ENCODE measurements at places on chromosomes 2 and 18. TPM values are rescaled to one million over a fixed set of nuclear protein-coding genes. Genes with fewer than 3 reads are reported as not detected.
A peak's percentile ranks its signal among the peaks of the same experiment; 100 is the strongest.

DSG4 gene
- total RNA-seq = not detected

ABCG8 gene
- total RNA-seq = not detected

TUBA4B gene
- not detected for total RNA-seq

CRYGC gene
- total RNA-seq = not detected

GDF7 gene
- total RNA-seq = 0.10 TPM

SERPINB2 gene
- total RNA-seq = not detected

REL gene
- 8.6 TPM for total RNA-seq

POTEI gene
- not detected for total RNA-seq

DNA sequence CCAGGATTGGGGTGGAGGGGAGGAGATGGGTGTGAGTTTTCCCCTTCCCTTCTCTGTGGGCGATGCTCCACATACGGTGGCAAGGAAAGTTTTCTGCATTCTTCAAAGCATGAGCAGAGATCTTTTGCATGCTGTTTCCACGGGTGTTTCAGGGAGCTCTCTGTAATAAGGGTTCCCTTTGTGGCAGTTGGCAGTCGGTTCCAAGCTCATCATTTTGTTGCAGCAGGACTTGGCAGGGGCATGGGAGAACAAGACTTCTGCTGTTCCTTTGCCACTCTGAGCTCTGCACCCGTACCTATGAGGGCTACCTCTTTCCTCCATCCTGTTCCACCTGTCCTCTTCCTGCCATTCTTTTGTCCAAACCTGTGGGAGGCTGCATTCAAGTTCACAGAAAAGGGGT is 71.3 kb upstream of the SPRED2 start:
- DNase-seq = no peak

DNA sequence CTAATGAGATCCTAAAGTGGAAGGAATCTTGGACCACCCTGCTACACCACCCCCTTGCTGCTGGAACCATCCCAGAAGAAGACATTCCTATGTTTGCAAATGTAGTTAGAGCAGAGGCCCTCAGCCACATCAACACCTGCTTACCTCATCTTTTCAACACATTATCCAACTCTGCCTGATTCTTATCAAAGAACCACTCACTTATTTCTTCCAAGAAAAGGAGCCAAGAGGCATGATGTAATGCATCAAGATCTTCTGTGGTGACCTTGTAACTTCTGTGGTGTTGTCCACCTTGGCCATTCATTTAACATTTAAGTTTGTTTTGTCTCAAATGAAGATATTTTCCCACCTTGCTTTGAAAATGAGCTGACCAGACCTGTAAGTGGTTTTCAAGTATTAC is 338.1 kb downstream of the CTNNA2 start:
- no peak for DNase-seq

GRCh38 chr2:231549446-231550239 is 19.4 kb upstream of the NMUR1 start:
- no peak for DNase-seq

- DNase-seq = no peak
Measured at GRCh38 chr18:26438980-26439379, 109.4 kb downstream of the KCTD1 start.

DNA sequence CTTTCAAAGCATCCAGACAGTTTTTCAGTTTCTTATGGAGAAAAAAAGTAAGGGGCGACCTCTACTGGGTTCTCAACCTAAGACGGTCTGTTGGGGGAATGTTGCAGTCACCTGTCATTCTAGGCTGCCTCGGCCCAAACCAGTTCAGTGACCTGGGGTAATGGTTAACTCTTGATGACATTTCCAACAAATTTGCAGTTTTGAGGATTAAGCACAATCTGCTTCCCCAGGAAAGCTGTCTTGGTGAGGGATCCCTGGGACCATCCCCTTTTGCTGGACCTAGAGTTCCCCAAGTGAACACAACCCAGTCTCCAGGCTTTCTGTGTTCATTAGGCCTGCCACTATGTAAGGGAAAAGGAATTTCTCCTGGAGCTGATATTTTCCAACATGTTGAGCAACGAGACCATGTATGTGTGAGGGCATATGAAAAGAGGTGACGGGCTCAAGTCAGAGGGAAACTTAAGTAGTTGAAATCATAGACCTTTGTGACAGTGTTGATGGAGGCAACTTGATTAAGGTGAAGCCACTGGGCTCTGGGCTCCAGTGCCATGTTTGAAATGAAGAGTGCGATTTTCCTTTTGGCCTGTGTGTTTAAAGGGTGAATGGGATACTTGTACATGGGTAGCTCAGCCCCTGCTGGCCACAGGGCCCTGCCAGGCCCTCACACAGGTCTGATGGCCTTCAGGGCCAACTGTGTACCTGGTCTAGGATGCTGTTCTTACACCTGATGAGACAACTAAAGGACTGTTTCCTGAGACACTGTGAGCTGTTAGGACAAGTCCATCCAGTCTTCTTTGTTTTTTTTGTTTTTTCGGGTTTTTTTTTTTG is 27.0 kb downstream of the FOSL2 start:
- DNase-seq = no peak

- no peak for DNase-seq
Measured at GRCh38 chr2:132489150-132489549, 72.5 kb downstream of the GPR39 start.

GRCh38 chr2:234764372-234764771 is 187.4 kb upstream of the SH3BP4 start:
- DNase-seq = no peak

GRCh38 chr2:233381638-233381995 is 27.3 kb downstream of the DGKD start:
- no peak for DNase-seq

DNA sequence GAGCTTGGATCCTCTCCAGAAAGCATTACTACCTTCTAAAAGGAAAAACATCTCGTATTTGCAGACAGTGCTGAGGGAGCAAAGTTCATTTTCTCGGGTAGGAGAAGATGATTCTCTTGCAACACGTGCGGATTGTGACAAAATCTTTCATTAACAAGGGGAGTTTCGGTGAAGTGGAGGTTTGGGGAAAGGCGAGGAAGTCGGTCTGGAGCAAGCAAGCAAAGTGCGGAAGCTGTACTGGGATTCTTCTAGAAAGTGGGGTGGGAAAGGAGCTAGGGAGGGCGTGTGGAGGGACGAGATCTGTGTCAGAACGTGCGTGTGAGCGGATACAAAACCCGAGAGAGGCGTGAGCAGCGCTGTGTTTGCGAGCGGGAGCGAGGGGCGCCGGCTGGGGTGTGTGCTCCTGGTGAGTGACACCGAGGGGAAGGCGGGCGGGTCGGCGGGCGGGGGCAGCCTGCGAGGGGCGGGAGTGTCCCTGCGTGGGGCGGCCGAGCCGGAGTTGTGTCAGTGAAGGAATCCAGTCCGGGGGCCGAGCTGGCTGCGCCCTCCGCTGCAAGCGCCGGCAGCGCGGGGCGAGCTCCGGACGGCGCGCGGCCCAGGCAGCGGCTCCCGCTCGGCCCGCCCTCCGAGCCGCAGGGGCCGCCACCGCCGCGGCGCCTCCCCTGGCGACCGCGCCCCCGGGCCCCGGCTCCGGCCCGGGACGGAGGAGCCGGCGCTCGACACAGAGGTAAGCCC is at the start of gene SPATS2L:
SPATS2L (plus strand) TSS at position 498 of the 735 bp plus-strand sequence. CDS start 82,552 bp downstream, outside the sequence.
- DNase-seq = peak; percentile 69

GRCh38 chr18:45119876-45120275 is 439.2 kb downstream of the SETBP1 start:
- DNase-seq = no peak

- DNase-seq = no peak
Measured at GRCh38 chr2:84830758-84831500, 50.0 kb downstream of the TRABD2A start.

DNA sequence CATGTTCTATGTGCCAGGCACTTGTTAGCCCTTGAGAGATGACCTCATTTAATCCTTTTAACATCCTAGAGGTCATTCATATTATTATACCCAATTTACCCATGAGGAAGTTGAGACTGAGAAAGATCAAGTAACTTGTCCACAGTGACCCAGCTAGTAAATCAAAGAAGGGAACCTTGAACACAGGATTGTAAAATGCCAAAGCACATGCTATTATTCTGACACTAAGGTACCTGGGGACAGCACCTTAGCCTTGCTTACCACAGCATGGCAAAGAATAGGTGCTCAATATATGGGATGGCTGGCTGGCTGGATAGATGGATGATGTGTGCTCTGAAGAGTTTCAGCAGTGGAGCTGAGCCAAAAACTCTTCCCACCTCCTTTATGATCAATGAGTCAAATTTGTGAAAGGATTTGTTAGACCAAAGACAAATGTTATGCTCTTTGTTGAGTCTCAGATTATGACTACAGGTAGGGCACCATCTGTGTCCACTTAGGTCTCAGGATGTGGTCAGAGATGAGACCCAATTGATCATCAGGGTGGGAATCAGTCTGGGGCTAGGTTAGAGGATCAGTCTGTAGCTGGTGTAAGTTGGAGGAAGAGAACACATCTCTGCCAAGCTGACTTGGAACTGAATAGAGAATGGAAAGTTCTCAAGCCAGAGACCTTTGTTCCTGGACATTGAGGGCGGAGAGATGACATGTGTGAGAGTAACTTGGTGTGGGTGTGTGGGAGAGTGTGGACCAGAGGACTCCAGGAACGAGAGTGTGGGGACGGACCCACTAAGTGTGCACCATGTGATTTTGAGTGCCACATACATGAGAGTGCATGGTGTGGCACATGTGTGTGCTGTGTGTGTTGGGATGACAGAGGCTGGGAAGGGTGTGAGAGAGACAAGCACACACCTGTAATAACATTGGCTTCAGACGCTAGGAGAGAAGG is 16.3 kb upstream of the PKDCC start:
- DNase-seq = no peak

DNA sequence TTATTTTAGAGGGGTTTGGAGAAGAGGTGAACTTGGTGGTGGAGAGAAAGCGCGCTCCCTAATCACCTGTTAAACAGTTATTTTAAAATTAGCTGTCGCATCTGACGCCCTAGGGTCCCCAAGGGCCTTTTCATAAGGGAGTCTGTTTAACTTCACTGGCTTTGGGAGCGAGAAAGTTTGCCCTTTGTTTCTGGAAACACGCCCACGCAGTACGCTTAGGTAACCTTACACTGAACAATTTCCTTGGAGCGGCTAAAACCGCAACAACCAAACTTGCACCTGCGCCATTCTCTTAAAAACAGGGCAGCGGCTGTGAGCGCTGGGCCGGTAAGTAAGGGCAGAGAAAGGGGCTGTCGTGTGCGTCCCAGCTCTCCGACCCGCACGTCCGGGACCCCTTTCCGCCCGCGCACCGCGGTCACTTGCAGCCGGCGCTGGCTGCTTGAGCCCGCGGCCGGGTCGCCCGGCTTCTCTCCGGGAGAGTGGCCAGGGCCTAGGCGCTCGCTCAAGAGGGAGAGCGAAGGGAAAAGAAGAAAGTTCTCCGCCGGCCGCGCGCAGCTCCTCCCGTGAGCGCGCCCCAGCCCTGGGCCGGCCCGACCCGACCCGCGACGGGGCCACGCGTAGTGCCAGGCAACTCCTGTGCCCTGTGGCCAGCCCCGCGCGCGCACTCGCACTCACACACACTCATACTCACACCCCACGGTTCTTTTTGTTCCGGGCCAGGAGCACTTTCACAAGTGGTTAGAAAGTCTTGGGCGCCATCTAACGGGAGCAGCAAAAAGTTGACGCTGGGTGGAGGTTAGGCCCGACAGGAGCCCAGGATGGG is 19.2 kb downstream of the POU3F3 start:
- peak; percentile 27 for DNase-seq

DNA sequence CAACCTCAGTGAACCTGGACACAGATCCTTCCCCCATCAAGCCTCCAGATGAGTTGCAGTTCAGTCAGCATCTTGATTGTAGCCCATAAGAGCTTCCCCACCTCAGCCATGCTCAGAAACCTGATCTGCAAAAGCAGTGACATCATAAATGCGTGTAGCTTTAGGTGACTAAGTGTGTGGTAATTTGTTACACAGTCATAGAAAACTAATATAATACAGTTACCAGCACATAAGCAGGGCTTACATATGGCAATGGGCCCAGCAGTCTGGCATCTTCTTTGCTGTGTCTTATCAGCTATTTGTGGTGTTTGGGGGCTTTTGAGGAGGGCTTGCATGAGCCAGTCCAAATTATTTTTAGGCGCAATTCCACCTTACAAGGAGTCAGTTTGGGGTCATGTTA is 807.0 kb downstream of the SLC4A3 start:
- DNase-seq = peak; percentile 37
